ENCODE measurements at places on chromosomes 1 and 21.

DNA sequence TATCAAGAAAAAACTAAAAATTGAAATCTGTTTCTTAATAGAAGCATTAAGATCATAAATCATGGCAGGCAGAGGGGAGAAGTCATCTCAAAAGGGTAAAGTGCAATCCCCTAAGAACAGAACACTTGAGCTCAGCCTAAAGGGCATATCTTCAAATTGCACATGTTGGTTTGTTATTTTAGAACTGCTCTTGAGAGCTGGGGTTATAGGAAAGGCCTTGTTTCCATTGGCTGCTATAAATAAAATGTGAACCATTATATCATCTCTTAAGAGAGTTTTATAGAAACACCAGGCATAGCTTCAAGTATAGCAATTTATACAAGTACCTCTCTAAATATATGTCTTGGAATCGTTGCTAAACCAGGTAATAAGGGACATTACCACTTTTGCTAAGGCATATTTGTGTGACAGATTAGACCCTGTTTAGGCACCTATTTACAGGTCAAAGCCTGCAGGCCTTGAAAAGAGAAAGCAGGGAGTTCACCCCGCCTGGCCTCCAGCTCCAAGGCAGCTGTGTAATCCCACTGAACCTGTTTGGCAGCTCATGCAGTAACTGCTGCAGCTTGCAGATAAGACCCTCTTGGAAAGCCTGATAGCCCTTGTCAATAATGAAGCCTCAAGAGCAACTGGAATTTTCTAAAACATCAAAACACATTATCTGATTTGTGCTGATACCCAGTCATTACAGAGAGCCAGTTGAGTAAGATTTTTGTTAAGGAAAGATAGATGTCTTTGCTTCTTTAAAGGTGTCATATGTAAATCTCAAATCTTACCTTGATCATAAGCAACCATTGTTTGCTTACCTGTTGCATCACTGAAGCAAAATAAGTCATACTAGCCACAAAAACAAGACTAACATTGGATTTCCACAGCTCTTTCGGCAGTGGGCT, 24.2 kb upstream of the SYDE2 start:
- peak; percentile 90 for DNase-seq

DNA sequence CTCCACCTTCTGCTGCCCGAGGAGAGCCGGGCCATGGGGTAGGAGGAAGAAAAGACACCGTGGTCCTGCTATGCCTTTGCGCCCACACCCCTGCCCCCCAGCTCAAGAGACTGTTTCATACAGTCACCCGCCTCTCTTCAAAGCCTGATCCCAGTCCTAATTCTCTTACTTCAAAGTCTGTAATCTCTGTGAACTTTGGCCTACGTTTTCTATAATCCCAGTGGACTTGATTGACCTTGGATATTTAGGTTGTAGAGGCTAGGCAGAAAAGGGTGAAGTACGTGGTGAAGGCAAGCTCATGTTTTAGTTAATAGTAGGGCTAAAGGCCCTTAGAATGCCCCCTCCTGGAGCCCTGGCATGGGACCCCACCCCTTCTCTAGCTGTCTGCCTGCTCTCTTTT, 28.4 kb downstream of the VPS13D start:
- DNase-seq, result no peak

DNA sequence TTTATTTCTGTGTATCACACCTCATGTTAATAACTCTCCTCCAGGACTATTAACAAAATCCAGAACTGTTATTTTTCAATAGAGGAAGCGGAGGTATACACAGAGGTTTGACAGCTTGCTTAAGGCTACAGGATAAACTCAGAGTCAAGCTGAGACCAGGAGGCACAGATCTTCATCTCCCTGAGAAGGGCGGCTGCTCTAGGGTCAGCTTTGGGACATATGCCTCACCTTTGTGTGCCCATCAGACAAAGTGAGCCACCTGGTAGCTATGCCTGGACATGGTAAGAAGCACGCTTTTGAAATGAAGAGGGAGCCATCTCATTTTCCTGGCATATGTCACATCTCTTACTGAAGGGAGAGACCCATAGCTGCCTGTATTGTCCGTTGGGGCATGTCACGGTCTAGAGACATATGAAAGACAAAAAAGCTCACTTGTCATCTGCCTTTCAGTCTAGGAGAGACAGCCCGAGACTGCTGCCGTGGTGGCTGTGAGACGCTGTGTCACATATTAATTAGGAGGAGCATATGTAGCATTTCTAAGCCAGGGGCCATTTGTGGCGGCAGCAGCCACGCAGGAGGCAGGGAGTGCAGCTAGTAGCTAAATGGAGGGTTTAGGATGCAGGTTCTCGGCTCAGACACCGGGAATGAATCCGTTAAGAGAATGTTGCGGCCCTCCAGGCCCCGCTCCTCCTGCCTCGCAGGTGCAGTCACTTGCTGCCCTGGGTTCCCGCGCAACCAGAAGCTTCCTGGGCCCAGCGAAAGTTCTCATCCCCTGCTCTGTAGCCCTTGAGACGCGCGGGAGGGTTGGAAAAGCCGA, 161.3 kb upstream of the C1orf21 start:
- no peak for DNase-seq

DNA sequence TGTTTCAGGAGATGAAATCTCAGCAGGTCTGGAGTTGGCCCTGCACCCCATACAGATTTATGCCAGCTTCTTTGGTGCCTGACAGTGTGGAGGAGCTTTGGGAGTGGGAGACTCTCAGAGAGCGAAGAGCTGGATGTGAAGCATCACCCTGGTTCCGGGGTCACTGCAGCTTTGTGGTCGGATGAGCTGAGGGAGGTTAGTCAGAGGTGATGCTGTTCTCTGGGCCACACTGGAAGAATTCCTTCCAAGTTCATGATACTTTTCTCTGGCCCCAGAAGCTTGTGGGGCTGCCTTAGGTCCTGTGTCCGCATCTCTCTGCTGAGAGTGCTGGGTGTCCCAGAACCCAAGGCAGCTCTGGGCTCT, 467.8 kb downstream of the CAMTA1 start:
- no peak for DNase-seq

DNA sequence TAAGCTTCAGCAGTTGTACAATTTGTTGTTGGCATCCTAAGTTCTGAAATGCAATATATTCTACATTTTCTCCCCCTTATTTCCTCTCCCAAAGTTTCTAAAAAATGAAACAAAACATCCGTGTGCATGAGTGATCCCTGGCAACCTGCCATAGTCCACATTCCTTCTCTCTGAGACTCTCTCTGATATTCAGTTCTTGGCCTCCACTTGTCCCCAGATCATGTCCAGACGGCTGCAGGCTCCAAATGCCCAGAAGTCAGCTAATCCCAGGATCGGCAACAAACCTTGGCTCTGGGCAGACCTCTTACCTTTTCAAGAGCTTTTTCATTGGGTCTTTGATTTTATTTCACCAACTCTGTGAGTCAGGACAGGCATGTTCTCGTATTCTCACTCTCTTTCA, 187.8 kb downstream of the ETS2 start:
- no peak for DNase-seq

DNA sequence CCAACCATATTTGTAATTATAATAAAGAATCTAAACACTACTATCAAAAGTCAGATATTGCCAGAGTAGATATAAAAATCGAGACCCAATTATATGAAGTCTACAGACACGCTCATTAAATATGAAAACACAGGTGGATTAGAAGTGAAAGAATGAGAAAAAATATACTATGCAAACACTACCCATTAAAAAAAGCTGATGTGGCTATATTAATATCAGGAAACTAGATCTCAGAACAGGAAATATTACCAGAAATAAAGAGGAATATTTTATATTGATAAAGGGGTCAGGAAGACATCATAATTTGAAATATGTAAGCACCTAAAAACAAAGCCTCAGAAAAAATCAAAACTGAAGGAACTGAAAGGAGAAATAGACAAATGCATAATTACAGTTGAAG, 88.3 kb downstream of the URB2 start:
- DNase-seq, result no peak

GRCh38 chr1:22362626-22363402, 88.8 kb upstream of the ZBTB40 start:
- peak; percentile 13 for DNase-seq

DNA sequence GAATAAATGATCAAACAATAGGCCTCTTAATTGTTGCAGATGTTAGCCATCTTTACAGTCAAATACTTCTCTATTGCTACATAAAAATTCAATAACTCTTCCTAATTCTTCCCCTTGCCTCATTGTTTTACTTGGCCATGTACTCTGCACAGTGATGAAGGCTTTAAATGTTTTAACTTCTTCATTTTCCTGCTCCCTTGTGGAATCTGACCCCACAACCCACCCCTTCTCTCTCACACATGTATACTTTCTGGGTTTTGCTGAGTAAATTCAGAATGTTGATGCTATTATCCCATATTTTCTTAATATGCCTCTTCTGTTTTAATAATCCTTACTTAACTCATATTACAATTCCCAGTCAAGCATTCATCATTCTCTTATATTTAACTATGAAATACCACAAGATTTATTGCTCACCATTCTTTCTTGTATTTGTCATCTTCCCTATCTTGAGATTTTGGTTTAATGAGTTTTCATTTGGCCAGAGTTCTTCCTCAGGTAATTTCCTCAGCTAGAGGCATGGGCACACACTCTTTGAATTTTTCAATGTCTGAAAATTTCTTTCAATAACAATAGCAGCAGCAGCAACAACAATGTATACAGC, 327.8 kb upstream of the USP24 start:
- no peak for DNase-seq

- no peak for DNase-seq
These were observed 295.7 kb downstream of the SIPA1L2 start for GRCh38 chr1:232334246-232334645.

DNA sequence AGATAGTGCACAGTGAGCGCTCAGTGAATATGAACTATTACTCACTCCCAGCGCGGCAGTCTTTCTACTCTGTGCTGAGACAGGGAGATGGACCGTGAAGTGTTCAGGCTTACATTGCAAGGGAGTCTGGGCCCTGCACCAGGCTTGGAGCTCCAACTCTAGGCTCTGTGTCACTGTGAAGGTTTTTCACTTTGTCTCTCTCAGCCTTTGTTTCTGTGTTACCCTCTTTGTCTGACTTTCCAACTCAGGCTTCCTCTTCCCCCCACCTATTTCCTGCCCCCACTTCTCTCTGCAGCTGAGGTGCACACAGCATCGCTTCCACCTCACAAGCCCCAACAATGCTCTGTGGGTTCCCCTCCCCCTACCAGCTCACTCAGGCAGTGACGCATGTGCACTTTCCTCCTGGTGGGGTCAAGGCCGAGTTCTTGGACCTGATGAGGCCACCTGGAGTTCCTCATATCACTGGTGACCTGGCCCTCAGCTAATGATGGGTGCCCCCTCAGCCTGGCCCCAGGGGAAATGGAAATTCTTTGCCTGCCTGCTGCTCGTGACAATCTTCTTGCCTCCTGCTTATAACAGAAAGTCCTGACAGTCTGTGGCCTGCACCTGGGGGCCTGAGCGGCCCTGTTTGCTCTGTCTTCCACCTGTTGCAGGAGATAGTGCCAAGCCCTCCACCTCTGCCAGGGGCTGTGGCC, 1.1 kb upstream of the LCK start:
- no peak for DNase-seq

- DNase-seq, result no peak
These were observed 39.3 kb downstream of the TBX15 start for GRCh38 chr1:118948846-118949245.
